ENCODE measurements at places on chromosomes 13 and 19. TPM values are rescaled to one million over a fixed set of nuclear protein-coding genes. Genes with fewer than 3 reads are reported as not detected.

The CBY2 gene
- total RNA-seq, result 0.45 TPM

The NBEA gene
- total RNA-seq, result 4.5 TPM

The DPRX gene
- total RNA-seq, result not detected

The NOTCH3 gene
- total RNA-seq, result 222 TPM

The LMTK3 gene
- total RNA-seq, result 6.0 TPM

The URAD gene
- total RNA-seq, result not detected

The TPTE2 gene
- not detected for total RNA-seq

The KLK14 gene
- total RNA-seq, result 8.3 TPM

The ANKLE1 gene
- 0.07 TPM for total RNA-seq

Measured in lower leg skin (tissue), 4 donors.